Activated CD4-positive, alpha-beta T cell treated with anti-CD3 and anti-CD28 coated beads, Interleukin-2, amount 10 ng/mL, durations not matched to agents 7 days and 5 days (primary cell): ENCODE measurements at places on chromosomes 6 and 20. TPM values are rescaled to one million over a fixed set of nuclear protein-coding genes. Genes with fewer than 3 reads are reported as not detected.

GRCh38 chr20:51695574-51696303, 72.5 kb downstream of the ATP9A start:
- peaks cover 15% of the 10 kb centered on the region for H3K4me1 ChIP-seq
- peaks cover 12% of the 10 kb centered on the region for H3K27me3 ChIP-seq
- no peak overlapping the region for H3K4me3 ChIP-seq
- no peak overlapping the region for H3K27ac ChIP-seq

- DNase-seq, result no peak
- H3K4me1 ChIP-seq, result no peaks in the 10 kb centered on the region
- H3K36me3 ChIP-seq, result no peaks in the 10 kb centered on the region
- H3K27ac ChIP-seq, result no peak overlapping the region
- no peak overlapping the region for H3K4me3 ChIP-seq
These were observed 9.3 kb upstream of the POM121L2 start for GRCh38 chr6:27321370-27321769.

DNA sequence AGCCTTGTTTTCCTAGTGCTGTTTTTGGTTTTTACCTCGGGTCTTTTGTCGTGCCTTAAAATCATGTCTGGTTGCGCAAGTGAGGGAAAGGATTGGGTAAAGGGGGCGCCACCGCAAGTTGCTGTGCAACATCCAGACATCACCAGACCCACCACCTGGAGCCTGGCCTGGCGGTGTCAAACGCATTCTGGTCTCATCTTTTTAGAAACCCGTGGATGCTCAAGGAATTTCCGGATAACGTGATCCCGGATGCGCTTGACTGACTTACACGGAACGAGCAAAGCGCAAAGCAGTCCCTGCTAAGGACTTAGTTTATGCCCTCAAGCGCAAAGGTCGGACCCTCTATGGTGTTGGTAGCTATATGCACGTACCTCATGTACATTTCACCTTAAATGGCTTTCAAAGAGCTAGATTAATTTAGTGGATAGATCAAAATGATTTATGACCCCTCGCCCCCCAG, 105.2 kb downstream of the OR2B2 start:
- H3K27ac ChIP-seq, result peak overlapping the region; percentile 99
- peak; percentile 52 for DNase-seq
- H3K4me3 ChIP-seq, result peak overlapping the region; percentile 86
- H3K4me1 ChIP-seq, result peaks cover 44% of the 10 kb centered on the region
- H3K27me3 ChIP-seq, result no peaks in the 10 kb centered on the region
- peaks cover 9% of the 10 kb centered on the region for H3K36me3 ChIP-seq

- H3K27me3 ChIP-seq, result peaks cover 14% of the 10 kb centered on the region
- no peak overlapping the region for H3K4me3 ChIP-seq
- H3K27ac ChIP-seq, result no peak overlapping the region
- H3K36me3 ChIP-seq, result no peaks in the 10 kb centered on the region
- DNase-seq, result no peak
These were observed 172.9 kb downstream of the MCHR2 start for GRCh38 chr6:99821164-99821563.

TTK gene
- total RNA-seq, result 52.5 TPM

GRCh38 chr20:61131944-61132343, 120.1 kb upstream of the CDH4 start:
- no peaks in the 10 kb centered on the region for H3K4me1 ChIP-seq
- no peaks in the 10 kb centered on the region for H3K36me3 ChIP-seq
- no peak for DNase-seq

ADGRB3 gene
- not detected for total RNA-seq
